ENCODE measurements at places on chromosomes 2 and 18.

- no peak for DNase-seq
Observed at GRCh38 chr2:151087377-151087776, 174.3 kb downstream of the RBM43 start.

DNA sequence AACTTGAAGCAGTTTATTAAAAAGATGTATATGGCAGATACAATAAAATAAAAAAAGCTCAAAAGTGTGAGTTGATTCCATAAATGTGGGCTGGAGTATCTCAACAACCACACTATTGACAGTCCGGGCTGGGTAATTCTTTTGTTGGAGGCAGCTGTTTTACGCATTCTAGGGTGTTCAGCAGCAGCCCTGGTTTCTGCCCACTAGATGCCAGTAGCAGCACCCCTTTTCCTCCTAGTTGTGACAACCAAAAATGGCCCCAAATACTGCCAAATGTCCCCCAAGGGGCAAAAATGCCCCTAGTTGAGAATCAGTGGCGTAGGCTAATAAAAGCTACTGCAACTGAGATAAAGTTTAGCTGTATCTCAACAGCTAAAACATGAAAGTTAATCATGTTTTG lies 44.8 kb downstream of the CHMP3 start:
- DNase-seq, result peak; percentile 24

GRCh38 chr2:109280804-109281203 lies 151.8 kb downstream of the SH3RF3 start:
- DNase-seq, result no peak

- peak; percentile 85 for DNase-seq
Observed at GRCh38 chr2:119431155-119431975, at the start of gene TMEM37. TSS of gene TMEM37 (plus strand) at chr2:119431854. CDS start at chr2:119431904, 50 bp downstream.

DNA sequence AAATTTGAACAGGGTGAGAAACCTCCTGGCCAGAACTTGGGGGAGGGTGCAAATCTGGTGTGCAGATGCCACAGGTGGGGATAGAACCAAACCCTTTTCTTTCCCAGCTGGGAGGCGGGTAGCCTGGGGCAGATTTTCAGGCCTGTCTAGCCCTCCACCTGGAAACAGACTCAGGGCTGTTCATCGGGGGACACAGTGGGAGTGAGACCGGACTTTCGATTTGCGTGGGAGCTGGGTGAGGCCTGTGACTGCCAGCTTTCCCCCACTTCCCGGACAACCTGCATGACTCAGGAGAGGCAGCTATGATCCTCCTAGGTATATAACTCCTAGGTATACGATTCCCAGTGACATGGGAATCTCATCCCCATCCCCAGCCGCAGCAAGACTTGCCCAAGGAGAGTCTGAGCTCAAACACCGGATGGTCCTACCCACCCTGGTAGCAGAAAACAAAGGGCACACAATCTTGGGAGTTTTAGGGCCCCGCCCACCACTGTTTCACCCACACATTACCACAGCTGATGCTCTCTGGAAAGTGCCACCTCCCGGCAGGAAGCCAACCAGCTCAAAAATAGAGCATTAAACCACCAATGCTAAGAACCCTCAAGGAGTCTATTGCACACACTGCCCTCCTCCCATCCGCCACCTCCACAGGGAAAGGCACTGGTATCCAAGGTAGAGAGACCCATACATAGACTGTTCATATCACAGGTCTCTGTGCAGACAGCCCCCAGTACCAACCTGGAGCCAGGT lies 92.5 kb downstream of the BARD1 start:
- DNase-seq, result no peak

DNA sequence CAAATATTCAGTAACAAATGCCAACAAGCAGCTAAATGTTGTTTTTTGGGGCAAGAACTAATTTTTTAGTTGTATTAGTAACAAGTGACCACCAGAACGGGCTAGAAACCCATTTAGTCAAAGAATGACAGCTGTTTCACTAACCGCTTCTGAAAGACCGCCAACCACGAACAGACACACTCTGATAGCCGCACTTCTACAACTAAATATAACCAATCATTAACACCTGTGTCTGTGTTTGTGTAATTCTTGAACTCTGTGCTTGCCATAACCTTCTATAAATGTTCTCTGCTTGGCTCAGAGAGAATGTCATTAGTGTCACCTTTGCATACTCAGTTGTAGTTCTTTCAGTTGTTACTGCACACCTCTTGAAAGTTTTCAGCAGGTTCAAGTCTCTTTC lies 526.3 kb upstream of the LRRTM1 start:
- no peak for DNase-seq

DNA sequence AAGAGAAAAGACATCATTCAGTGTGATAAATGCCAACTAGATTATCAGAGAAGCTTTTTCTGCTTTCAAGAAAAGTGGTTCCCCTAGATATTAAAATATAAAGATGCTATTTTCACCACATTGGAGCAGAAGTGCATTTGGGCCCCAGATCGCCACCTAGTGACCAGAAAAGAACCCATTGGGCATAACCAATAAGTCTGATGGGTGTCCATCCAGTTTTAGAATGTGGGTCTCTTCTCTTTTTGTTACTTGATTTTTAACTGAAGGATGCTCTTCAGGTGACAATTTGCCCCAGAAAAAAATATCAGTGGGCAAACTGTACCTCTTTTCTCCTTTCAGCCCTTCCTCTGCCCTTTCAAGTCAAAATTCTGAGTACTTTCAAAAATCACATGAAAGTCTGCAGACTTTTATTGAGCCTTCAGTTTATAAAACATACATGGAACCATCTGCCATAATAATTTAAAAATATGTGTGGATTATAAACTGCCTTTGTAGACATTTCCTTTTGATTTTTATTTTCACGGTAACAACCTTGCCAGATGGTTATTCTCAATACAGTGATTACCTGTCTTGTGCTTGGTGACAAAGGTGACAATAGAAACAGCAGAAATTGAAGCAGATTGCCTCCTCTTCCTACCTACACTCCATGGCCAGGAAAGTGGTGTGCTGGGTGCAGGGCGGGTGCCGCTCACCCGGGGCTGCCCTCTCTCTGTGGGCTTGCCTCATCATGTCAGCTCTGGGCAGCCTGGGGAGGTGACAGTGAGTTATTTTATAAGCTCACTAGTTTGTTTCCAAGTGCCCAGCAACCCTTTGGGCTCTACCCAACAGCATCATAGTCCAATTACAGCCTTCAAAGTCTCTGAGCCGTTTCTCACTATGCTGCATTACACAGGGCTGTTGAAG lies 124.5 kb downstream of the DCDC2C start:
- DNase-seq, result peak; percentile 56

DNA sequence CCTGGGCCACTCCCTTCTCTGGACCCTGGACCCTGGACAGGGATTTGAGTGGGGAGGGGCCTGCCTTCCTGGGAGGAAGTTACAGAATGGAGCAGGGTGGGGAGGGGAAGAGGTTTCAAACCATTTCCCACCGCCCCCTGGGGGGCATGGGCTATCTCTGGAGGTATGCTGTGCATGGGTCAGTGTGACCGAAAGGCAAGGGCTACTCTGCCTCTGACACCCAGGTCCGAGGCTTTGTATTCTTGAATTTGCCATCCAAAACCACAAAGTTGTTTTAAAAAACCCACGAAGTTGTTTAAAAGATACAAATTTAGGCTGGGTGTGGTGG lies 46.9 kb downstream of the GORASP2 start:
- DNase-seq, result no peak

DNA sequence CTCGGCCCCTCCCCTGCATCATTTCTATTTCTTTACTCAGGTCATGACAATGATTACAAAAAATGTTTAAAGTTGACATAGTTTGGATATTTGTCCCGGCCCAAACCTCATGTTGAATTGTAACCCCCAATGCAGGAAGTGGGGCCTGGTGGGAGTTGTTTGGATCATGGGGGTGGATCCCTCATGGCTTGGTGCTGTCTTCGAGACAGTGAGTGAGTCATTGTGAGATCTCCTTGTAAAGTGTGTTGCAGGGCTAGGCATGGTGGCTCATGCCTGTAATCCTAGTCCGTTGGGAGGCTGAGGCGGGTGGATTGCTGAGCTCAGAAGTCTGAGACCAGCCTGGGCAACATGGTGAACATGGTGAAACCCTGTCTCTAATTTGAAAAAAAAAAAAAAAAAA lies 9.2 kb upstream of the MAP4K4 start:
- no peak for DNase-seq

GRCh38 chr18:49690312-49690711 lies 123.0 kb downstream of the ACAA2 start:
- DNase-seq, result no peak

DNA sequence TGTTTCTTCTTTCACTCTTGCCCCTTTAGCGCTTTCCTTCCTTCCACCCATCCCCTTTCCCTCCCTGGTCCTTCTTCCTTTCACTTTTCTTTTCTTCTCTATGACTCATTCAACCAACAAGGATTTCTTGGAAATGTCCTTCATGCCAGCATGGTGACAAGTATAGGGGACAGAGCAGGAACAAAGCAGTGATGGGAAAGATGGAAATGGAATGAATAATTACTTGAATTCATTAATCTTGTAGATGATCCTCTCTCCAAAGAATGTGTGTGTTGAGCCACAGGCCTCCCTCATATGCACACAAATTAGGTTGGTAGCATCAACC lies 1.5 kb downstream of the VAMP5 start:
- no peak for DNase-seq

- DNase-seq, result no peak
Observed at GRCh38 chr18:73482901-73483300, 615.1 kb upstream of the NETO1 start.

- no peak for DNase-seq
Observed at GRCh38 chr18:22285361-22286140, 116.2 kb downstream of the GATA6 start.

- DNase-seq, result no peak
Observed at GRCh38 chr2:221494556-221494955, 77.5 kb downstream of the EPHA4 start.

DNA sequence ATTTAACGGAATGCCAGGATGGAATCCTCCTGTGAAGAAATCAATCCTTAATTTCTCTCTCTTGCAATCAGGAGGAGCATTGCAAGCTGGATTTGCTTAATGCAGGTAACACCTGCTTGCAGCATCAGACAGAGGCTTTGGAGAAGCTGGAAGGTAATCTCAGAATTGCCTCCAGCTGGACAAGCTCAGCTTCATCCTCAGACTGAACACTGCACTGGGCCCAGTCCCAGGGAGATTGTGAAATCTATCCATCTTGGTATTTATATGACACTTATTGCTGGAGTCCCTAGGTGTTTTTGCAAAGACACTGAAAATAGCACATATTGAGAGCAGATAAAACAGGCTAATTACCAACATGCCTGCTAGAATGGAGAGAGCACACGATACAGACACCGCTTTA lies 179.4 kb upstream of the SESTD1 start:
- DNase-seq, result no peak
